ENCODE measurements at places on chromosomes 5 and 9. TPM values are rescaled to one million over a fixed set of nuclear protein-coding genes. Genes with fewer than 3 reads are reported as not detected.
A peak's percentile ranks its signal among the peaks of the same experiment; 100 is the strongest.

The WWC1 gene
- total RNA-seq = 0.60 TPM

The HK3 gene
- not detected for total RNA-seq

The CTXN3 gene
- total RNA-seq = not detected

The GARIN3 gene
- not detected for total RNA-seq

The FREM1 gene
- 0.13 TPM for total RNA-seq

GRCh38 chr9:19771446-19771845 is 17.4 kb downstream of the SLC24A2 start:
- H3K27me3 ChIP-seq = no peaks in the 10 kb centered on the region
- no peaks in the 10 kb centered on the region for H3K4me1 ChIP-seq
- H3K27ac ChIP-seq = no peak overlapping the region
- no peak overlapping the region for H3K4me3 ChIP-seq
- no peaks in the 10 kb centered on the region for H3K36me3 ChIP-seq

- H3K36me3 ChIP-seq = no peaks in the 10 kb centered on the region
- DNase-seq = no peak
- no peaks in the 10 kb centered on the region for H3K4me1 ChIP-seq
Measured at GRCh38 chr9:22138956-22139660, 130.0 kb upstream of the CDKN2B start.

GRCh38 chr9:135692410-135692809 is 6.9 kb downstream of the SOHLH1 start:
- H3K4me3 ChIP-seq = no peak overlapping the region
- H3K27ac ChIP-seq = no peak overlapping the region
- peaks cover 38% of the 10 kb centered on the region for H3K27me3 ChIP-seq
- DNase-seq = peak; percentile 24
- no peaks in the 10 kb centered on the region for H3K36me3 ChIP-seq
- H3K4me1 ChIP-seq = peaks cover 22% of the 10 kb centered on the region

- no peak for DNase-seq
- H3K4me3 ChIP-seq = no peak overlapping the region
- H3K27ac ChIP-seq = no peak overlapping the region
- no peaks in the 10 kb centered on the region for H3K27me3 ChIP-seq
Measured at GRCh38 chr9:133377721-133378216, 1.6 kb downstream of the STKLD1 start.

DNA sequence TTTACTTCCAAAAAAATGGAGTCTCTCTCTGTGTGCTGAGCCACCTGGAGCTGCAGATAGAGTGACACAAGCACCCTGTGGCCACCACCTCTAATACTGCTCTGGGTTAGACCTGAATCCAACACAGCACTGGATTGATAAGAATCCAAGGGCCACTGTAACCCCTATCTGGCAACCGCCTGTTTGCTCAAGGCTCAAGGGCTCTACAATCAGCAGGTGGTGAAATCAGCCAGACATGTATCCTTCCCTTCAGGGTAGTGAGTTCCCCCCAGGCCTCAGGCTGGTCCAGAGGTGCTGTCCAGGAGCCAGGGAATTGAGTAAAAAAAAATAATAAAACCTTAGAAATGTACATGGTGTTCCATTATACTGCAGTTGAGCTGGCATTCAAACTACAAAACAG is 509.0 kb downstream of the KIF4B start:
- H3K36me3 ChIP-seq = no peaks in the 10 kb centered on the region
- H3K27ac ChIP-seq = no peak overlapping the region
- H3K4me1 ChIP-seq = no peaks in the 10 kb centered on the region
- H3K27me3 ChIP-seq = no peaks in the 10 kb centered on the region
- H3K4me3 ChIP-seq = no peak overlapping the region
- no peak for DNase-seq

DNA sequence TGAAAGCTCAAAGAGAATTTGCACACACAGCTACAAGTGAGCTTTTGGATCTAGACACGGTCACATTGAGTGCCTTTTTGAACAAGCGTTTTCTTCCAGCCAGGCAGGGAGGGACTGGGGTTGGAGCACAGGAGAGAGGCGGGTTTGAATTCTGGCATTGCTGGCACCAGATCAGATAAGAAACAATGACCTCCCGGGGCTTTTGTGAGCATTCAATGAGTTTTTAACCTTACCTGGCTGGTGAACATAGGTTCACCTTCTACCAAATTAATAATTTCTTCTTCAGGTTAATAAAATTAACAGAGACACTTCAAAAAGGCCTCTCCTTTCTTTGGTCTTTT is 312.9 kb upstream of the MSX2 start:
- H3K36me3 ChIP-seq = no peaks in the 10 kb centered on the region
- H3K27me3 ChIP-seq = peaks cover 4% of the 10 kb centered on the region
- H3K4me1 ChIP-seq = no peaks in the 10 kb centered on the region
- no peak for DNase-seq

DNA sequence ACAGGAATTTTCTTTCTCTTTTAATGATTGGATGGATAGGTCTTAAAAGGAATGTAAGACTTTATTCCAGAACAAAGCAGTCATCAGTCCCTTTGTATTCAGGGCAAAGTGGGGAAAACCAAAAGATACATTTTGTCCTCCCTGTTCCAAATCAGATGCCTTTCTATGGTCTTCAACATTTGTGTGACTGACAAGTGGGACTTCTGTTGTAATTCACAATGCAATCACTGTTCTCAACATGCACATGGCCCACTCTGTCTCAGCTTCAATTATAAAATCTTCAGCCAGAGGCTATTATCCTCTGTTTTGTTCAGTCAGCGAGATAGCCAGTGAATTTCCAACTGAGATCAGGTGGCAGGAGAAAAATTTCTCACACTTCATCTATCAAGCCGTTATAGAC is 95.5 kb upstream of the ERBIN start:
- DNase-seq = no peak
- H3K27ac ChIP-seq = no peak overlapping the region
- no peak overlapping the region for H3K4me3 ChIP-seq
- H3K4me1 ChIP-seq = no peaks in the 10 kb centered on the region
- H3K27me3 ChIP-seq = no peaks in the 10 kb centered on the region

GRCh38 chr5:28927559-28928326 is 1889.4 kb upstream of the CDH9 start:
- H3K27me3 ChIP-seq = no peaks in the 10 kb centered on the region
- no peak overlapping the region for H3K27ac ChIP-seq
- H3K4me3 ChIP-seq = no peak overlapping the region
- H3K4me1 ChIP-seq = no peaks in the 10 kb centered on the region

GRCh38 chr9:69153707-69154521 is 20.2 kb upstream of the TJP2 start:
- H3K4me1 ChIP-seq = no peaks in the 10 kb centered on the region
- no peaks in the 10 kb centered on the region for H3K36me3 ChIP-seq
- no peak for DNase-seq
- no peak overlapping the region for H3K4me3 ChIP-seq
- no peaks in the 10 kb centered on the region for H3K27me3 ChIP-seq

DNA sequence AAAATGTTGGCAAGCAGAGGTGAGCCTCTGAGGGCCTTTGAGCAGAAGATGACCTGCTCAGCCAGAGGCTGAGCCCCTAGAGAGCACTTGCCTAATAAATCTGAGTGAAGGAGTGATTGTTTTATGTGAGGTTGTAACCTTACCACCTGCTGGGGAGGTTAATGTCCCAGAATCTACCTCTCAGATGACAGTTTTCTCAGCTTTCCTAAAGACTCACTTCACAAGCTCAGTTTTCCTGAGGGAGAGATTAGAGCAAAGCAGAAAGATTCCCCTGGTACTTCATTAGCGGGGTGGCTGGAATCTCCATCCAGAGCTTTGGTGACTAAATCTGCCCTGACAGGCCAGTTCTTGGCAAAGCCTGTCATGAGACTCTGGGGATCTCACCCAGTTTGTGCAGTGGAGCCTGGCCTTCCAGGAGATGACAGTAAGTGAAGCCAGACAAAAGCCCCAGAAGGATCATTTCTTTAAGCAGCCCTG is 48.8 kb upstream of the GALNT10 start:
- H3K27ac ChIP-seq = no peak overlapping the region
- no peak for DNase-seq
- peaks cover 42% of the 10 kb centered on the region for H3K27me3 ChIP-seq
- no peaks in the 10 kb centered on the region for H3K36me3 ChIP-seq
- H3K4me3 ChIP-seq = no peak overlapping the region
- H3K4me1 ChIP-seq = no peaks in the 10 kb centered on the region

DNA sequence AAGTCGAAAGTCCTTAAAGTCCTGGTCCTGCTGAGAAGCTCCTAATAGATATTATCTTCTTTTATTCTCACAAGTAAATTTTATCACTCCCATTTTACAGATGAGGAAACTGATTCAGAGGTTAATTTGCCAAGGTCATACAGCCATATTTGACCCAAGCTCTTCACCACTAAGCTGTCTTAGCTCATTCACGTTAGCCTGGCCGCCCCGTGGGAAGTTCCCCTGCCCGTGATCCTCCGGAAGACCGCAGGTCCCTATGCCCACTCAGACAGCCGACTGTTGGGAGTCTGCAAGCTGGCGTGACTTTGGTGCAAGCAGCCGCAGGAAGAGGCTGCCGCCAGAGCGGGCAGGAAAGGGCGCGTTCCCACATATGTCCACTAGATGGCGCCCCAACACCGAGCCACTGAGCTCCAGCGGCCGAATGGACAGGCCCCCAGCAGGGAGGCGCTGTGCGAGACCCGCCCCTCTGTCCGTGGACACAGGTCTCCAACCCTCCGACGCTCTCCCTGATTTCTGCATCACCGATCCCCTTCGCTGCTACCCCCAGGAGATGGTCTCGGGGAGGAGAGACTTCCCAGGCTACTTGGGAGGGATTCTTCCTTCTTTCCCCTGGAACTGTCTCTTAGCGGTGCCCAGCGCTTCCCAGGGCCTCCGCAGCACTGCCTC is 10.0 kb upstream of the ARAP3 start:
- H3K36me3 ChIP-seq = no peaks in the 10 kb centered on the region
- peak; percentile 88 for DNase-seq
- H3K27ac ChIP-seq = peak overlapping the region; percentile 81
- peaks cover 38% of the 10 kb centered on the region for H3K4me1 ChIP-seq

GRCh38 chr5:4145511-4145910 is 549.9 kb downstream of the IRX1 start:
- H3K27me3 ChIP-seq = no peaks in the 10 kb centered on the region
- H3K36me3 ChIP-seq = no peaks in the 10 kb centered on the region
- H3K4me3 ChIP-seq = no peak overlapping the region
